ENCODE measurements at places on chromosomes 3 and 15.

GRCh38 chr3:168186293-168186983 is 90.7 kb upstream of the GOLIM4 start:
- DNase-seq: no peak

DNA sequence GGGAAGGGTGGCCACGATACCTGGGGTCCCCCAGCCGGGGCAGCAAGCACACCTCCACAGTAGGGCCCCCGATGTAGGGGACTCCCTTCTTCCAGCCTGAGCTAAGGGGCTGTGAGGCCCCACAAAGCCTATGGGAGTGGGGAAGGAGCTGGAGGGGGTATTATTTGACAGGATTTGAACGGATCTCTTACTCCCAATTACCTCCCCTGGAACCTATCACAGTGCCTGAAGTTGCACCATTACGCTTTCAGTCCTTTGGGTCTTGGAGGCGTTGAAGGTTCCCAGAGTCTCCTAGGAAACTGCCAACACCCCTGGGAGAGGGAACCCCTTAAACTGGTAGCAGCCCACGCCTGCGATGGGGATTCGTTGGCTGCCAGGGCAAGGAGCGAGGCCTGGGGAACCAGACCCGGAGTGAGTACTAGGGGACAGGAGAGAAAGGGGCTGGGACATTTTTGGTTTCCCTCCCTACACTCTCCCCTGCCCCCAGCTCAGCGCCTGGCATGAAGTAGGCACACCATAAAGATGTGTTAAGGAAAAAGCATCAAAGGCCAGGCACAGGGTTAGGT is 409 bp upstream of the LHFPL4 start:
- DNase-seq: no peak

DNA sequence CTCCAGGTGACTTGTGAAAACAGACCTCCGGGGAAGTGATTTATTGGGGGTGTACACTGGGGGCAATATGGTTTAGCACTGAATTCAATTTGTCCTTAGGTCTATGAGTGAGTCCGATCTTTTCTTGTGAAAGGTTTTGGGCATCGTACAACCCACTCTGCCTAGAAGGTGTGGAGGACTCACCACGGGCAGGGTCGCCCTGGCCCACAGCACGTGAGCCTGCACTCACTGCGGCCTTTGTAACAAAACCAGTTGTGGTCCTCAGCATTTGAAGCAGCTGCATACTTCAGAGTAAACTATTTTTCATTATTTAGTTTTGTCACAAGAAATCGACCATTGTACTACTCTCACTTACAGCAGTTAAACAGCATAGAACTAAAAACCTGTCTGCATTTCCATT is 72.6 kb upstream of the BLM start:
- no peak for DNase-seq

DNA sequence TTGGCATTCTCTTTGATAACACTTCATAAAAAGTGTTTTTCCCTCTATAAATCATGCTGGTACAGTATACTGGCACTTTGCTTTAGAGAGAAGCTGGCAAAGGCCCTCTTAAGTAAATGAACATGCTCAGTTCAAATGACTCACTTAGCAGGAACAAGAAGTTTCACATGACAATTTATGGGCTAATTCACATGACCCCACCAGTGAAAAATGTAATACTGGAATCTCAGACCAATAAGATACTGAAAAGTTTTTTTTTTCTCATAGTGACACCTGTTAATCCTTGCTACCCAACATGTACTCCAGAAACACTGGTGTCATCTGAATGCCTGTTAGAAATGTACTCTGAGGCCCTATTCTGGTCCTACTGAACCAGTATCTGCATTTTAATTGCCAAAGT is 13.9 kb downstream of the BTBD1 start:
- DNase-seq: no peak

- no peak for DNase-seq
These were observed at the start of gene TM4SF1 for GRCh38 chr3:149377408-149378364. TM4SF1 (minus strand) TSS chr3:149377649; CDS start chr3:149377547, 102 bp downstream.

DNA sequence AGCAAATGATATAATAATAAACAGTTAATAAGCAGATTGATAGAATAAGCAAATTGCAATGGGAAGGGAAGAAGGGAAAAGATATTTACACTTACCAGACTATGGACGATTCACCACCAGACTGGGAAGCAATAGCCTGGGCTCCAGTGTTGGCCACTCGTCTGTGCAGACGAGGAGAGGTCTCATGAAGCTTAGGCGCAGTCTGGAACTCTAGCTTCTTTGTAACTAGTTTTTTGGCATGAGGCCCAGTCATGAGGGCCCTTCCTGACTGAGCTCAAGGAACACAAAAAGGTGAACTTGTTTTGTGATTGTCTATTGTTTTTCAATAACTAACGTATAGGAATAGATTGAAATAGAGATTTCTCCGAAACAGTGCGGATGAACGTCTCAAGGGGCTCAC is 63.3 kb upstream of the GATM start:
- no peak for DNase-seq

DNA sequence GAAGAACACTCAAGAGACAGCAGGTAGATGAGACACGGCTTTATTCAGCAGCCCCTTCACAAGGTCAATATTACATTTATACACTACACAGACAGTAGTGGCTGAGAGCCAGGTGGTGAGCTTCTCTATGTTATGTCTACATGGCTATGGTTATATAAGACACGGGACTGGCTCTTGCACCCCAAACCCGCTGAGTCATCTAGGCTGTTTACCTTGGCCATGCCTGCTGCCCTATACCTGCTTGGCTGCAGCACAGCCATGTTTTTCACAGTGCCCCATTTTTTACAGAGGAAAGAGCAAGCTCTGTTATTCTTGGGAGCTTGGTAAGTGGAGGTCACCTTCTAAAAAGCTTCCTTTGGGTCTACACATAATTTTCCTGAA is 231.6 kb downstream of the IGSF11 start:
- DNase-seq: no peak

DNA sequence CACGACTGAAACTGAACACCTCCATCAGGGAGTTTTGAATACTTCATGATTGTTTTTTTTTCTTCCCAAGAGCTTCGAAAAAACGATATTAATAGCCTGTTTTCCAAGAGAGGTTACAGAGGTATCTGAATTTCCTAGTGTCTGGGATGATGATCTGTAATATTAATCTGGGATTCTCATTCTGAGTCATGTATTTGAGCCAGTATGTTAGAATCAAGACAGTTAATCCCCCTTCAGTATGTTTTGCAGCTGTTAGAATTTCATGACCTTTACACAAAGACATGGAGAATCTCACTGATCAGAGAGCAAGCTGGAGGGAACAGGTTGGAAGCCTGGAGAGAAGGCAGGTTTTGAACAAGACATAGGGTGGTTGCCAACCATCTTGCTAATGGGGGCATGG is 234.5 kb upstream of the GAP43 start:
- no peak for DNase-seq

GRCh38 chr3:153439780-153440179 is 277.8 kb downstream of the RAP2B start:
- DNase-seq: no peak

DNA sequence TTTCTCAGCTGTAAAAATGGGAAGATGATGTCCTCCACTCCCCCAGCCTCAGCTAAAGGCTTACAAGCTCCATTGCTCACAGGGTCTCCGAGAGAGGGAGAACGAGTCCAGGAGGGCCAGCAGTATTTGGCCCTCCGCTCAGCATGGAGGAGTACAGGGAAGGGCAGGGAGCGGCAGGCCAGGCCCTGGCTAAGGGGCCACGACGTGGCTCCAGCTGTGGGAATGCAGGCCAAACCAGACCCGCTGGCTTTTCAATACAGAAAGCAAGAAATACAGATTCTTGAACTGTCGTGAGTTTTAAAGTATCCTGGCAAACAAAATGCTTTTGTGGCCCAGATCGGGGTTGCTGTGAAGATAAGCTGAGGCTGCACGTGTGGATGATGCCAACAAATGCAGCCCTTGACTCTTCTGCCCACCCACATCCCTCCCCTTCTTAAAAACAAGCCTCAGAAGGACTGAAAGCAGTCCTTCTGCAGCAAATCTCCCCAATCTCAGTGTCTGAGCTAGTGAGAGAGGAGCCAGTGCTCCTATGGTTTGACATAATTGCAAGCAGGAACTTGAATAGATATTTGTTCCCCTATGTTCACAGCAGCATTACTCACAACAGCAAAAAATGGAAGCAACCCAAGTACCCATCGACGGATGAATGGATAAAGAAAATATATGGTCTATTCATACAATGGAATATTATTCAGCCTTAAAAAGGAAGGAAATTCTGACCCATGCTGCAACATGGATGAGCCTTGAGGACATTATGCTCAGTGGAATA is 18.5 kb upstream of the FBLN2 start:
- DNase-seq: no peak

DNA sequence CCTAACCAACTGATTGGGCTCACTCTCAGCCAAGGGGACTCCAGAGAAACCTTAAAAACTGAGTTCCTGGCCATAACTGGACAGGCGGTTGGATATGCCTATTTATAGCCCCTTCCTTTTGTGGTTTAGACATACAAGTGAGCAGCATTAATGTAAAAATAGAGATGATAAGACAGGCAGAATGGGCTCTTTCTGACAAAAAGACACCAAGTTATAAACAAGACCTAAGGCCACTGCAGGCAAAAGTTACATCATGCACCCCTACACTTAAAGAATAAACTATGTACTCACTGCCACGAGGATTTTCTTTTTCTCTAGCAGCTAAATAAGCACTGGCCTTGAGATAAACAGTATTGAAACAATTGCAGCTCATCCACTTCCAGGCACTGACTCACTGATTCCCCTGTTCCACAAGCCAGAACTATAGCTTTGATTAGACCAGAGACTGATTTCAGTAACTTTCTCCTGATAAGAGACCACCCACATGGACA is 30.1 kb downstream of the SUCNR1 start:
- no peak for DNase-seq

Data from stimulated activated CD4-positive, alpha-beta T cell treated with anti-CD3 and anti-CD28 coated beads, Interleukin-12 subunit alpha, Interleukin-12 subunit beta, amount 100 ng/mL, for 48 hours (primary cell).